ENCODE measurements at places on chromosomes 5 and 9.

DNA sequence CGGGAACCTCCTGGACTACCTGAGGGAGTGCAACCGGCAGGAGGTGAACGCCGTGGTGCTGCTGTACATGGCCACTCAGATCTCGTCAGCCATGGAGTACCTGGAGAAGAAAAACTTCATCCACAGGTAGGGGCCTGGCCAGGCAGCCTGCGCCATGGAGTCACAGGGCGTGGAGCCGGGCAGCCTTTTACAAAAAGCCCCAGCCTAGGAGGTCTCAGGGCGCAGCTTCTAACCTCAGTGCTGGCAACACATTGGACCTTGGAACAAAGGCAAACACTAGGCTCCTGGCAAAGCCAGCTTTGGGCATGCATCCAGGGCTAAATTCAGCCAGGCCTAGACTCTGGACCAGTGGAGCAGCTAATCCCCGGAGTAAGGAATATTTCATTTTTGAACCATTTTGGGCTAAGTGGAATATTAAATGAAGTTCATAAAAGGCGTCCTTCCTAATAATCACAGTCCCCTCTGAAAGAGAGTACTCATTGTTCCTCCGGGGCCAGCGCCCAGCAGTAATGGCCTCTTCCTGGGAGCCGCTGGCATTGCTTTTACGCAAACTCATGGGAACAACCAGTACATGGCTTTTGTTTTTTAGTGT is 23.6 kb downstream of the QRFP start:
- DNase-seq = no peak

- DNase-seq = no peak
Observed at GRCh38 chr5:39333104-39333503, 31.2 kb downstream of the C9 start.

DNA sequence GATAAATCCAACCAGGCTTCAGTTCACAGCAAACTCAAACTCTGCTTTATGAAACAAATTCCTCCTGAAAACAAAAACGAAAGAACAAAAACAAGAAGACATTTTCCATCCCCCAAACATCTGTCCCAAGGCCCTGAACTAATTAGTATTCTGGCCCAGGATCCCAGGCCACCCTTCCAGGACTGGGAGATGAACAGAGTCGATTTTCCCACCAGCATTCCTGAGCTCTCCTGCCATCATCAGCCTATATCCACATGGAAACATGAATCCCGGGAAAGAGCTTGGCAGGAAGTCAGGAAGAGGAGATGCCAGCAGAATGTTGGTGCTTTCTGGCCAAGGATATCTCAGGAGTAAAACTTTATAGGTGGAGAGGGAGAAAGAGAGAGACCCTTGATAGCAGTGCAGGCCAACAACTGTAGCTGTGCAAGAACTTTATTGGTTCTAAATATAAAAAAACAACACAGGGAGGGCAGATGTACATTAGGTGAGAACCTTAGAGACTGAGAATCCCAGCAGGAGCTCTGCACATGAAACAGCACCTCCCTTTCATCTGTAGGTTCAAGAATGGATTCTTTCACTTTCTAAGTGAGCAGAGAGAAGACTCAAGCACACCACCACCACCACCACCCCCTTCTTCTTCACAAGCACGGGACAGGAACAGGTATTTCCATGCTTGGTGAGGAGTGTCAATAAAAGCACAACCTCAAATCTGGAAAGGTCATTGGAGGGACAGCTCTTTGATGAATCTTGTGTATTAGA is 190.7 kb upstream of the TAS2R1 start:
- no peak for DNase-seq

GRCh38 chr5:1907616-1908015 is 24.9 kb upstream of the IRX4 start:
- DNase-seq = no peak

DNA sequence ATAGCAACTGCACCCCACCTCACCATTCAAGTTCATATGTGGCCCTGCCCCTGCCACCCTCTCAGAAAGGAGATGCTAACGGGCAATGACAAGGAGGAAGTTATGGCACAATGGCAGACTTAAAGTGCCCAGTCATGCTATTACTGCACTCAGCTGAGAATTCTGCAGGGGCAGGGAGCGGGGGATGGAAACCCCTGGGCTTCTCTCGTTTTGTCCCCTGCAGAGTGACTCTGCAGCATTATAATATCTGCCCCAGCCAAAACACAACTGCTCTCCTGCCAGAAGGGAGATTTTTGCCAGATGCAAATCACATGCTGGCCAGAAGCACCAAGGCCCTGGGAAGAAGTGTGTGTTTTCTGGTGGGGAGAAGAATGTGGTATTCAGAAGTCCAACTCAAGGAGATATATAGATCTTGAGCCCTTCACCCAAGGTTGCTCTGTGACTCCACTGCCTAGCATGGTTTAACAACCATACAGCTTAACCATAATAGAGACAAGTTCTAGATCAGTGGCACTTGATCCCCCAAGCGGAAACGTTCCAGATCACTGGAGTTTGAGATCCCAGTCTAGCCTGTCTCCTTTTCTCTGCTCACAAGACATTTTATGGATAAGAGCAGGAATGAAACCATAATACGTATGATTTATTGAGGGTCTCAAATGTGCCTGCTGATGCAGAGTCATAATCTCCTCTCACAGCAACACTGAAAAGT is 207.0 kb upstream of the MAP3K1 start:
- DNase-seq = no peak

DNA sequence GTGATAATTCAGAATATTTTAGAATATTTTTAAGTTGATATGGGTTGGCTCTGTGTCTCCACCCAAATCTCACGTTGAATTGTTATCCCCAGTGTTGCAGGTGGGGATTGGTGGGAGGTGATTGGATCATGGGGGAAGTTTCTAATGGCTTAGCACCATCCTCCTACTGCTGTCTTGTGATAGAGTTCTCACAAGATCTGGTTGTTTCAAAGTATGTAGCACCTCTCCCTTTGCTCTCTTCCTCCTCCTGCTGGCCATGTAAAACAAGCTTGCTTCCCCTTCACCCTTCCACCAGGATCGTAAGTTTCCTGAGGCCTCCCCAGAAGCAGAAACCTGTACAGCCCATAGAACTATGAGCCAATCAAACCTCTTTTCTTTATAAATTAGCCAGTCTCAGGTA is 214.6 kb upstream of the C9orf72 start:
- DNase-seq = no peak

DNA sequence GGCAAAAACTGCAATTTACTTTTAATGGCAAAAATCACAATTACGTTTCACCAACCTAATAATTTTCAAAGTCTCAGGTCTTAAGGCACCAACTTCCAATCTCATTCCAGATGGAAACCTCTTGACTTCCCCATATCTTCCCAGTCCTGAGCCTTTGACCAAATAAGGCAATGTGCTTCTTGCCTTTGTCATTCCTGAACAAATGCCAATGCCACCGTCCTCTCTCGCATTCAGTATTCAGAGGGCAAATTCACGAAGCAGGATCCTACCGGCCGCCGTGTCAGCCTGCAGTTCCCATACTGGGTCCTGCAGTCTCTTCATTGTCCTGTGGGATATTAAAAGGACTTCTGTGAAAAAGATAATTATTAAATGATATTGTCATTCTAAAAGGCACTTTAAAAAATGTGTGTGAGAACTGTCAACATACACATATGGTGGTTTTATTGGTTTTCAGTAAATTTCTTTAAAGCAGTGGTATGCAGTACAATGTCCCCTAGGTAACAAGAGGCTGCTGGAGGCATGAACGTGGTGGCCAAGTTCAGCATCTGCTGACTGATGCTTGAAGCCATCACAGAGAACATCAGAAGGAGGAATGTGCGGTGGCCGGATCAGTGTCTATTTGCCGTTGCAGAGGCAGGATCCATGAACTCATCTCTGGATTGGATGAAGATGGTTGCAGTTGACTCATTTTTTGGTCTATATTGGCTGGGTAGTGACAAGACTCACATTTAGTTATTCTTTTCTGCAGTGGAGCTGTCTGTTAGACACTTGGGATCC is 101.4 kb upstream of the IRX4 start:
- no peak for DNase-seq

DNA sequence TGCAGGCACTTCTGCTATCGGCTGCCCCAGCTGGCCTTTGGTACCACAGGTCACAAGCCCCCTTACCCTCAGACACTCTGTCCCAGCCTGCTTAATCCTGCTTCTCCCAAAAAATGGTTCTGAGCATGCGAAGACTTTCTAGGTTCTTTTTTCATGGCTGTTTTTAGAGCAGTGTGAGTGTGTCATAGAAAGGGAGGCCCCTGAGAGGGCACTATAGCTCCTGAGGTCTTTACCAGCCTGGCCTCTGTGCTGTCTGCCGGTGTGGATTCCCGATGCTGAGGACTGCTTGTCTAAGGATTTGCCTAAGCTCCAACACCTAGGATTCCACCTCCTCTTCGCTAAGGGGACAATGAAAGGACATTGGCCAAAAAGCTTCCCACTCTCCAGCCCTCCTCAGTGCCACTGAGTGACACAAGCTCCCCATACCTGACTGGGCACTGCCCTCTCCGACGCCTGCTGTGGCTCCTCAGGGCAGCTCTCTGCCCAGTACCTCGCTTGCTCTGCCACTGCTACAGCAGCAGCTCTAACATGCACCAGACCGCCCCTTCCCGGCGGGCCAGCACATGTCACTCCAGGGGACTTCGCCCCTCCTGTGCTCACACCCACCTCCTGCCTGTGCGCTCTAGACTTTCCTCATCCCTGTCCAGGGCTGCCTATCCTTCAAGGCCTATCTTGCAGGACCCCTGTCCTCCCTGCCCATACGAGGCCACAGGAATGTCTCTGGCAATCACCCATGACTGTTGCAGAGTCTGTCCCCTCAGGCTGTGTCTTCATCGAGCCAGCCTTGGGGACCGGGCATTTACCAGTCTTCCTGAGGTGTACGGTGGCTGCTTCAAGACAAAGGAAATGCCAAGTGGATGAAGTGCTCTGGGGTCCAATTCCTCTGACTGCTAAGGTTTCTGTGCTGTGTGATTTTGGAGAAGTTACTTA is 21.0 kb downstream of the MACROH2A1 start:
- no peak for DNase-seq

- DNase-seq = no peak
Observed at GRCh38 chr9:114096866-114097612, 2.1 kb downstream of the KIF12 start.

DNA sequence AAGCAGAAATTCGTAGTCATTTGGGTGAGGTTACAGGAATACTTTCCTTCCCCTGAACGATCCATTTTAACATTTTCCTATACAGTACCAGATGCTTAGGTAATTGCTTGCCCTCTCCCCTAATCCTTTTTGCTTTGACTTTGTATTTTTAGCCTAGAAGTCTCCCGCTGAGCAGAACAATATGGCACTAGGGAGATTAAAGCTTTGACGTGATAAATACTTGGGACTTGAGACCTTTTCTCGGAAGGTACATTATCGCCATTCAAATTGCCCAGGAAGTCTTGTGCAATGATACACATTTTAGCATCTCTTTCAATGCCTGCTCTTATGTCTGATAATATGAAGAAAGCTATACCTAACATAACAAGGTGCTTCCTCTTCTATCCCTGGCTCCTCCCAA is 22.9 kb upstream of the SPATA31C2 start:
- DNase-seq = no peak

- DNase-seq = no peak
Observed at GRCh38 chr5:103358305-103358995, 99.9 kb downstream of the MACIR start.

GRCh38 chr9:99146574-99146973 is 41.7 kb downstream of the TGFBR1 start:
- no peak for DNase-seq

DNA sequence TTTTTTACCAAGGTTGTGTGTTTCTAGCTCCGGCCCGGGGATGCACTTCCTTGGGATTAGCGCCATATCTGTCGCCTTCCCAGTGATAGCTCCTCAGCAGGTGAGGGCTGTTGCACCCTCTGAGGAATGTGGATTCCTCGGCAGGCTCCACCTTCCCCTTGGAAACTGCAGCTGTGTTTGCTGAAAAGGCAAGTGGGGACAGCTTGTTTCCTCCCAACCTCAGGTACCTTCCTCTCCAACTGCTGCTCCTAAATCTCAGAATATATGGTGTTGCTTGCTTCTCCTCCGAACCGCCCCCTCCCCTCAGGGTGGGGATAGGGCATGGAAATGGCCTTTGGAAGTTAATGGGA is 1.3 kb downstream of the SLC1A1 start:
- DNase-seq = no peak

DNA sequence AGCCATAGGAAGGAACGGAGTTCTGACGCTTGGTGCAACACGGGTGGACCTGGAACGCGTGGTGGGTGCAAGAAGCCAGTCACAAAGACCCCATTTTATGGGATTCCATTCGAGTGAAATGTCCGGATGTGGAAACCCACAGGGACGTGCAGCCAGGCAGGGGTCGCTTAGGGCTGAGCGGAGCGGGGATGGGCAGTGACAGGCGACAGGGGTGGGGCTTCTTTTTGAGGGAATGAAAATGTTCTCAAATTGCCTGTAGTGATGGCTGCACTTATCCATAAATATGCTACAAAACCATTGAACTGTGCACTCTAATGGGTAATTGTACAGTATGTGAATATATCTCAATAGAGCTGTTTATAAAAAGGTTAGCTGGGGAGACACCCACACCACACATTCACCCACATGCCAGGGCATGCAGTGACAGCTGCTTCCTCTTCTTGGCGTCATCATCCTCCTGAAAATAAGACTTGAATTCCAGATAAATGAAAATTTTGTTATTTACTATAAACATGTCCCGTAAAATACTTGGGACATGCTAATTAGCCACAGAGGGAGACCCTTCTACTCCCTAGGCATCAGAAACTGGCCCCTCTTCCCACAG is 71.3 kb upstream of the OLFM1 start:
- DNase-seq = no peak

DNA sequence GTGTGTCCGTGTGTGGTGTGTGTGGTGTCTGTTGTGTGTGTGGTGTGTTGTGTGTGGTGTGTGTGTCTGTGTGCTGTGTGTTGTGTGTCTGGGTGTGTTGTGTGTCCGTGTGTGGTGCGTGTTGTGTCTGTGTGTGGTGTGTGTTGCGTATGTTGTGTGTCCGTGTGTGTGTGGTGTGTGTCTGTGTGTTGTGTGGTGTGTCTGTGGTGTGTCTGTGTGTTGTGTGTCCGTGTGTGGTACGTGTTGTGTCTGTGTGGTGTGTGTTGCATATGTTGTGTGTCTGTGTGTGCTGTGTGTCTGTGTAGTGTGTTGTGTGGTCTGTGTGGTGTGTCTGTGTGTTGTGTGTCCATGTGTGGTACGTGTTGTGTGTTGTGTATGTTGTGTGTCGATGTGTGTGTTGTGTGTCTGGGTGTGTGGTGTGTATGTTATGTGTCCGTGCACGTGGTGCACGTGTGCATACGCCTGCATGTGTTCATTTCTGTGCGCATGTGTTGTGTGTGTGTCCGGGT is 72.3 kb downstream of the KCNT1 start:
- no peak for DNase-seq

GRCh38 chr9:116193636-116194035 is 40.0 kb downstream of the PAPPA start:
- no peak for DNase-seq
